CD4-positive, alpha-beta T cell treated with Interleukin-12 subunit alpha and Interleukin-12 subunit beta, for 1 hour (primary cell): ENCODE measurements at places on chromosomes 1 and 21.
A peak's percentile ranks its signal among the peaks of the same experiment; 100 is the strongest.

DNA sequence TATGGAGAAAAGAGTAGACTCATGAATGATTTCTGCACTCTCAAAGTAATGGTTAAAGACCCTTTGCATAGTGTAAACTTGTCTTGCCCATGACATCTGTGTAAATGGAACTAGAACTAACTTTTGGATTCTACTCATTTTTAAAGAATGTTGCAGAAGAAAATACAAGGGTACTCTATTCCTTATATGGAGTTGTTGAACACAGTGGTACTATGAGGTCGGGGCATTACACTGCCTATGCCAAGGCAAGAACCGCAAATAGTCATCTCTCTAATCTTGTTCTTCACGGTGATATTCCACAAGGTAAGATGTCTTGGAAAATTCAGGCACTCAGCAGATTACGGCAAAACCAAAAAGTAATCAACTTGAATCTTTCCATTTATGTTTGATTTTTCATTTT is 19.8 kb downstream of the CCT8 start:
- DNase-seq, result no peak

DNA sequence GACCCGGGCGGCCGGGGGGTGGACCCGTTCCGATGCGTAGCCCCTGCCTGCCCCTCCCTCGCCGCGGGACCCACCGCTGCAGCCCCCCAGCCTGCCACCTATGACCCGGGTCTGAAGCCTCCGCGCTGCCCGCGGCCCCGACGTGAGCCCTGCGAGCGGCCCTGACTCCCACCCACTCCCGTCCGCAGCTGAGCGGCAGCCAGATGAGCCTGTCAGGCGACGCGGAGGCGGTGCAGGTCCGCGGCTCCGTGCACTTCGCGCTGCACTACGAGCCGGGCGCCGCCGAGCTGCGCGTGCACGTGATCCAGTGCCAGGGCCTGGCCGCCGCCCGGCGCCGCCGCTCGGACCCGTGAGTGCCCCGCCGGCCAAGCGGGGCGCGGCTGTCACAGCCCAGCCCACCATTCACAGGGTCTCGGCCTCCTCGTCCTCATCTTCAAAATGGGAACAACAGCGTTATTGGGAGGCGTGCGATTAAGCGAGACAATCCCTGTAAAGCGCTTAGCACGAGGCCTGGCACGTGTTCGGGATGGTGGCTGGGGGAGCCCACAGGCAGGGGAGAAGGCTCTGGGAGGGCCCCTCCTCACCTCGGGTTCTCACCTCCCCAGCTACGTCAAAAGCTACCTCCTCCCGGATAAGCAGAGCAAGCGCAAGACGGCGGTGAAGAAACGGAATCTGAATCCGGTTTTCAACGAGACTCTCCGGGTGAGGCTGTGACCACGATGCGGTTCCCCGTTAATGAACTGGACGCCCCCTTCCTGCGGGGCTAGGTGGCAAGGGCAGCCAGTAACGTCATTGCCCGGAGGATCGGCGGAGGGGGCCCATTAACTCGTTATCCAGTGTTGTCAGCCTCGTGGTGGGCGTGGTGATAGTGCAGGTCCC is 8.2 kb downstream of the SYTL1 start:
- no peak for DNase-seq

DNA sequence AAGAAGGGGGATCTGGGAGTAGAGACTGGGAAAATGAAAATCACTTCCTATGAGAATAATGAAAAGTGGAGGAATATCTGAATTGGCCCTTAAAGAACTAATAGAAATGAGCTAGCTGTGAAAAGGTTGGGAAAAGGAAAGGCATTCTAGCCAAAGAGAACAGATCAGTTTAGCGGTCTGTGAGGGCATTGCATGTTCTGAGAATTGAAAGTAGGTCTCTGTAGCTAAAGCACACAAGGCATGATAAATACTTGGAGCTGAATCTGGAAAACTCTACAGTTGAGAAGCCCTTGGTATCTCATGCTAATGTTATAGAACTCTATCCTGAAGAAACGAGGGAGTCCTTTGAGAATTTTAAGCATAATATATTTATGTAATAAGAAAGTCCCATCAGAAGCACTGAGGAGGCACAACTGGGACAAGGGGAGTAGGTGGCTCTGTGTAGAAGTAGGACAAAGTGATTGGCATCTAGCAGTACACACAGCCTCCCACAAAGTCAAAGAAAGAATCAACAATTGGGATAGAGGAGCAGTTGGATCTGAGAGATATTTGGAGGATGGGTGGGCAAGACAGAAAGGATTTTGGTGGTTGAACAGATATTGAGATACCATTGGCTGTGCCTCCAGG is 78.7 kb downstream of the GREM2 start:
- DNase-seq, result no peak

GRCh38 chr1:167924102-167924501 is 10.2 kb upstream of the ADCY10 start:
- no peak for DNase-seq

GRCh38 chr1:109760581-109761226 is 3.0 kb downstream of the EPS8L3 start:
- no peak for DNase-seq

GRCh38 chr1:207186503-207186902 is 82.5 kb downstream of the C4BPA start:
- no peak for DNase-seq

- DNase-seq, result no peak
These were observed 70.5 kb upstream of the DMRTA2 start for GRCh38 chr1:50493710-50494109.

DNA sequence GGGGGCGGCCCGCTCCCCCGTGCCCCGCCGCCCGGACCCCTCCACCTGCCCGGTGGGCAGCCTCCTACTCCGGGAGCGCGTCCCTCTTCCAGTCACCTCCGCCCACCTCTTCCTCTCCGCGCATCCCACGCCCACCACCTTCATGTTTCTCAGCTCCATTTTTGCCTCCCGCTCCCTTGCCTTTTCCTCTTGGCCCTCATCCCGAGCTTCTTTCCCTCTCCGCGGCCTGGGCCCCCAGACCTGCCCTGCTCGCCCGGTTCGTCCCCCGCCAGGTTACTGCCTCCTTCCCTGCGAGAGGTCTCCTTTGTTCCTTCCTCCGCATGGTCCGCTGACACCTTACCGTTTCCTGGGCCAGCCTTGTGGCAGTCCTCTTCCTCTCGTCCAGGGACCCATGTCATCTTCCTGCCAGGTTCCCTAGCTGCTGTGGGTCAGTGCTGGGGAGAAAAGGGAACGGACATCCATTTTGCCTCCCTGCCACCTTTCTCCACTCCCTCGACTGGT is 563 bp downstream of the QSOX1 start:
- DNase-seq, result no peak

DNA sequence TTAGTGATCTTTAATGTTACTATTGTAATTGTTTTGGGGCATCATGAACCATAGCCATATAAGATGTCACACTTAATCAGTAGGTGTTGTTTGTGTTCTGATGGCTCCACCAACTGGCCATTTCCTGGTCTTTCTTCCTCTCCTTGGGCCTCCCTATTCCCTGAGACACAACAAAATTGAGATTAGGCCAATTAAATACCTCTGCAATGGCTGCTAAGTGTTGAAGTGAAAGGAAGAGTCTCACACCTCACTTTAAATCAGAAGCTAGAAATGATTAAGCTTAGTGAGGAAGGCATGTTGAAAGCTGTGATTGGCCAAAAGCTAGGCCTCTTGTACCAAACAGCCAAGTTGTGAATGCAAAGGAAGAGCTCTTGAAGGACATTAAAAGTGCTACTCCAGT is 30.7 kb downstream of the PPP2R5A start:
- DNase-seq, result peak; percentile 28

- no peak for DNase-seq
These were observed 250.9 kb downstream of the SIPA1L2 start for GRCh38 chr1:232379063-232379434.

- no peak for DNase-seq
These were observed 265.9 kb downstream of the PRDM2 start for GRCh38 chr1:13965770-13966398.

DNA sequence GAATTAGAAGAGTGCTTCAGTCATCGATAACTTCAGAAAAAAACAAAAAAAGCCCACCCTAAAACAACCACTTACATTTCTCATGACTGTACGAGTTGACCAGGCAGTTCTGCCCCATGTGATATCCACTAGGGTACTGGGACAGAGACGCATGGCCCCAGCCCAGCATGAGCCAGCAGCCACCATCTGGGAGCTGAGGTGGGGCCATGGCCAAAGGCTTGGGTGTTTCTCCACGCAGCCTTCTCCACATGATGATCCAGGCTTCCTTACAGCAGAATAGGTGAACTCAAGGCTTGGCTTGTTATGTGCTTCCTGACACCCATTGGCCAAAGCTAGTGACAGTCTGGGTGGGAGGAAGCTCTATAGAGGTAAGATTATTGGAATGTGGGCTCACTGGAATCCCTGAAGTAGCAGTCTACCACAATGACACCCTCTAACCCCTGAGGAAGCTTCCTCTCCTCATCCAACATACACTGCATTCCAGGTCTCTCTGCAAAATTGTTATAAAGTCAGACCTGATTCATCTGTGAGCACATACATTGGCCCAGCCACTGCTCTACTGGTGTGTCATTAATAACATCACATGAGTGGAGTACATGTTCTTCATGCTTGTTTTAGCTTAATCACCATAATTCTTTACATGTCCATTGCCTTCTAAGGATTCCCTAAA is 66.3 kb upstream of the NTPCR start:
- no peak for DNase-seq

GRCh38 chr1:51444534-51445192 is 74.4 kb downstream of the EPS15 start:
- DNase-seq, result no peak

GRCh38 chr1:203229471-203230135 is at the start of gene CHIT1:
CHIT1 (minus strand) TSS chr1:203229673; CDS start chr1:203229636, 37 bp downstream.
- no peak for DNase-seq

GRCh38 chr1:169945181-169945580 is 51.5 kb upstream of the SCYL3 start:
- DNase-seq, result no peak

- no peak for DNase-seq
These were observed 13.1 kb upstream of the SLC25A34 start for GRCh38 chr1:15722836-15723532.

DNA sequence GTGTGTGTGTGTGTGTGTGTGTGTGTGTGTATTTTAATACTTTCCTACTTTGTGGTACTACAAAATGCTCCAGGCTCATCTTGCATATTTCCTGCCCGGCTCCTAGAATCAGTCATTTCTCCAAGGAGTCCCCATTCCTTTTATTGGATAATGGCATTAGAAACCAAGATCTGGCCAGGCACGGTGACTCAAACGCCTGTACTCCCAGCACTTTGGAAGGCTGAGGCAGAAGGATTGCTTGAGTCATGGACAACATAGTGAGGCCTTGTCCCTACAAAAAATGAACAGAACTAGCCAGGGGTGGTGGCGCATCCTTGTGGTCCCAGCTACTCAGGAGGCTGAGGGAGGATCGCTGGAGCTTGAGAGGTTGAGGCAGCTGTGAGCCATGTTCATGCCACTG is 20.3 kb downstream of the EPB41 start:
- no peak for DNase-seq

DNA sequence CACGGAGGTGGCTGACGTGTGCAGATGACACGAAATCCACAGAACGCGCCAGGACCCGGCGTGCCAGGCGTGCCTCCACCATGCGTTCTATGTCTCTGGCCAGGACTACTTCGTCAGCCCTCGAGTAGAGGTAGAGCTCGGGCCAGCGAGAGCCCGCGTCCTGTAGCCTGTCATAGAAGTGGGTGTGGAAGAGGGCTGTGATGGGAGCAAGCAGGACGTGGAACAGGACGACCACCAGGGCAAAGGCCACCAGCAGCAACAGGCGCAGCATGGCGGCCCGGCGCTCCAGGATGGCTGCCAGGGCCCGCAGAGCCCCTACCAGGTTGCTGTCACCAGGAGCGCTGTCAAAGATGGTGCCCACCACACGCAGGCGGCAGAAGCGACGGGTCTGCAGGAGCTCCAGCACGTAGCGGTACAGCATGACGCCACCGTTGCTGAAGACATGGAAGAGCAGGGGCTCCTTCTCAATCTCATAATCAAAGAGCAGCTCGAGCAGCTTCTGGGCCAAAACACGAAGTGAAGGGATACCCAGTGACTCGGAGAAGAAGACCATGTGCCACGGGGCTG is 19.6 kb downstream of the TMEM53 start:
- DNase-seq, result no peak

GRCh38 chr1:224042557-224043118 is 71.3 kb upstream of the FBXO28 start:
- DNase-seq, result no peak

GRCh38 chr1:103218369-103218768 is 110.0 kb upstream of the COL11A1 start:
- DNase-seq, result no peak

GRCh38 chr1:155139895-155140629 is at the start of gene DPM3:
DPM3 (minus strand) TSS chr1:155140531; CDS start chr1:155140240, 291 bp downstream.
- peak; percentile 88 for DNase-seq

DNA sequence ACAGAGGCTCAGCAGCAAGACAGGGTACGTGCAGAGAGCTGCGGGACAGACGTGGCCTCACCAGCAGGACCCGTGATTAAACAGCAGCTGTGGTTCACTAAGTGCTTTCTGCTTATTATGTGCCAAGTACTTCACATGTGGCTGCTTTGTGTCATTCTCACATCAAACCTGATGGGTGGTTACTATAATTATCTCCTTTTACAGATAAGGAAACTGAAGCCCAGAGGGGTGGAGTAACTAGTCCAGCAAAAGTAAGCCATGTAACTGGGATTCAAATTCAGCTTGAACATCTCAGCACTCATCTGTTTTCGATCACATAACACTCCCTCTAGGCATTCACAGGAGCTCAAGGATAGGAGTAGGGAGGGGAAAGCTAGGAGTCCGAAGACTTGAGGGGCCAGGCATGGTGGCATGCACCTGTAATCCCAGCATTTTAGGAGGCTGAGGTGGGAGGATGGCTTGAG is 50.8 kb upstream of the CLIC4 start:
- DNase-seq, result peak; percentile 31

DNA sequence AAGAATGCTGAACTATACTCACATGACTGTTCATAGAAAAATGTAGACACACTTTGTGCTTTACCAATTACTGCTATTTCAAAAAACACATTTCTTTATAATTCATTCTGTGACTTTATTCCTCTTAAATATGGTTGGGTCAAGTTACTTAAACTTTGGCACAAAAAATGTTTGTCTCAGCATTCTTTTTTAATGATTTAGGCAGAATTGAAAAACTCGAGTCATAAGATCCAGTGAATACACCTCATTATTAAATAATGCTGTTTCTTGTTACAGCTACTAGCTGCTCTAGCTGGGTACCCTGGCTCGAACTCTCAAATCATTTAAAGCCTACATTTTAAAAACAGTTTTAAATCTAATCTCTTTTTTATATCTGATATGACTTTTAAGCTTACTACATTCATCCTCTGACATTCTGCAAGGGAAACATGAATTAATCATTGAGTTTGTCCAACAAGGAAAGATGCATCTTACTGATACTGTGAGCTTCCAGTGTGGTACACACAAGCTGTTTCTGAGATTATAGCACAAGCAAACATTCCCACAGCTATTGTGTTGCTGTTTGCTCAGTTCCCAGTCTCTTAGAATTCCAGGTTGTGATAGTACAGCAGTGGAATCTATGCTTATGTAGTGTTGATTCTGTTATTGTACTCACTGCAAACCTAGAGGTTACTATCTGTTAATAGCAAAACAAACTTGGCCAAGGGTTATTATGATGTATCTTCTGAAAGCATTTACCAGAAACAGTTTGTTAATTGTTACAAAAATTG is 746.5 kb downstream of the USP25 start:
- no peak for DNase-seq
